ENCODE measurements at places on chromosomes 16 and 17. TPM values are rescaled to one million over a fixed set of nuclear protein-coding genes. Genes with fewer than 3 reads are reported as not detected.

The KCNJ12 gene
- 0.04 TPM for polyA plus RNA-seq

- no peak for DNase-seq
Measured at GRCh38 chr16:16868727-16869126, 489.8 kb downstream of the NPIPA7 start.

DNA sequence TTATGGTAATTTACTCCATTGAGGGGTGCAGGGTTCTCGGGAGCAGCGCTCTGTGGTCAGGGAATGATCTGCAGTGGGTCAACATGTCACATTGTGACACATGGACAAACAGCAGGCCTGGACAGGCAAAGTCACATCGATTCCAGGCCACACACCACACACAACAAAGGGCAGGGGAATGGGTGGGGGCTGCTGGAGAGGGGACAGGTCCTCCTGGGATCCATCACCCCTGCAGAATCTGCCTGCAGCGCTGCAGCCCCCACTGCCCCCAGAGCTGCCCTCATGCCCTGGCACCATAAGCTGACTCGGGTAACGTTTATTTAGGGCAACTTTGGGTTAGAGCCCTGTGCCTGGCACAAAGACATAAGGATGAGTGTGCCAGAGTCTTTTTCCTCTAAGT, 9.1 kb downstream of the PEMT start:
- no peak for DNase-seq

GRCh38 chr16:12771341-12771798, 32.3 kb downstream of the CPPED1 start:
- no peak for DNase-seq

The FBRS gene
- polyA plus RNA-seq, result 7.3 TPM

DNA sequence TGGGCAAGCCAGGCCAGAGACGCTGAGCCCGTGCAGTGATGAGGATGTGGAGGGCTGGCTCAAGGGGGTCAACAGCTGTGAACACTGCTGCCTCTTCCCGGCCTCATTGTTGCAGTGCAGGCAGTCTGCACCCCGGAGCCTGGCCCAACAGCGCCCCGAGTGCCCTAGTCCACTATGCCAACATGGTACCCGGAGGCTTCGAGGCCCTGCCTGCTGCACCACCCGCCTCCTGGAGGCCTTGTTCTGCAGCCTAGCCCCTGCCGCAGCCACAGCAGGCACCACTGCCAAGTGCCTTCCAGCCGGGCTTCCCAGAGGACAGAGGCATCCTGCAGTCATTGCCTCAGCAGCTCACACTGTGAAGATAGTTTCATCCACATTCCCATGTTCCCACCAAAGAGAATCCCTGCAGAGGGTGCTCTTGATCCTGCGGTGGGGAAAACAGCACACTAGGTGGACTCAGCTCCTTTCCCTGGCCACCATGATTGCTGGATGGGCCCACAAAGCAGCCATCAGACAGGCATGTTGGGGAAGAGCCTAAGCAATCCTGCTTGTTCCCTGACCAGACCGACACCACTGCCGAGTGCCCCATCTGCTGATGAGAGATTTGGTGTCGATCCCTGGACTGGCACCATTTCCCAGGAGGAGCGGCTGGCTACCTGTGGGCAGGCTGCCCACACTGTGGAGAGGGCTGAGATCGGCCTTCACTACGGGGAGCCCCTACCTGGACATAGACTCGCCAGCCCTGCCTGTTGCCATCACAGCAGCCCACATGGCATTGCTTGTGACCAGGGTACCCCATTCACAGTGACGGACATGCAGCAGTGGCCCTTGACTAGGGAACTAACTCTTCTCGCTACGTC, 44.9 kb downstream of the USP22 start:
- no peak for DNase-seq

Measured in keratinocyte (primary cell).